ENCODE measurements at places on chromosomes 2 and 18.

DNA sequence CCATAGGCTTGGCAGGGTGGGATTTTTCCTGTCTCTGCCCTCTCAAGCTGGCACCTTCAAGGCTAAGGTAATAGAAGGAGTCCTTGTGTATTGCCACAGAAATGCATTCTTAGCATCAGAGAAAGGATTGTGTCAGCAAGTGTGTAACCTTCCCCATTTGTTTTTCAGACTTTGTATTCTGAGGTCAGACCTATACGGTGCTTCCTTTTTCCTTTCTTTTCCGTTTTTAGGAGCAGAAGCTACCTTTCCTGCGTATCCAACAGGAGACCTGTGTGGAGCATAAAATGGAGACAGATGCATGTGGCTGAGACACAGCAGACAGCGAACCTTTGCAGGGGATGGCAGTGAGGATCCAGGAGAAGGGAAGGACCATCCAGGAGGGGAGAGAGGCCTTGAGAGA lies 46.6 kb downstream of the ARL5A start:
- no peak for DNase-seq

DNA sequence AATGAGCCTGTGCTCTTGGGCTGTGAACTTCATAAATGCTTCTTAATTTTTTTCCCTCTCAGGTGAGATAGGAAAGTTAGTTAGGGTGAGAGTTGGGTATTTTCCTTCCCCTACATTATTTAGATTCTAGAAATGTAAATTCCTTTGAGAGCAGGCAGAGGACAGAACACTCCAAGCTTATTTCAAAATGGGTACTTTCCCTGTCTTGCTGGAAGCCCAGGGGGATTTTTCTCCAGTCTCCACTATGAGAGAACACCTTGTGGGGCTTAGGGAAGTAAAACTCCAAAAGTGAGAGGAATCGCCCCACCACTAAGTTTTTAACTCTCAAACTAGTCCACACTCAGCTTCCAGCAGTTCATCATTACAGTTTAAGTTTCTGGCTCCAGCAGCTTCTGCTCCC lies 253.2 kb upstream of the CTAGE1 start:
- no peak for DNase-seq

DNA sequence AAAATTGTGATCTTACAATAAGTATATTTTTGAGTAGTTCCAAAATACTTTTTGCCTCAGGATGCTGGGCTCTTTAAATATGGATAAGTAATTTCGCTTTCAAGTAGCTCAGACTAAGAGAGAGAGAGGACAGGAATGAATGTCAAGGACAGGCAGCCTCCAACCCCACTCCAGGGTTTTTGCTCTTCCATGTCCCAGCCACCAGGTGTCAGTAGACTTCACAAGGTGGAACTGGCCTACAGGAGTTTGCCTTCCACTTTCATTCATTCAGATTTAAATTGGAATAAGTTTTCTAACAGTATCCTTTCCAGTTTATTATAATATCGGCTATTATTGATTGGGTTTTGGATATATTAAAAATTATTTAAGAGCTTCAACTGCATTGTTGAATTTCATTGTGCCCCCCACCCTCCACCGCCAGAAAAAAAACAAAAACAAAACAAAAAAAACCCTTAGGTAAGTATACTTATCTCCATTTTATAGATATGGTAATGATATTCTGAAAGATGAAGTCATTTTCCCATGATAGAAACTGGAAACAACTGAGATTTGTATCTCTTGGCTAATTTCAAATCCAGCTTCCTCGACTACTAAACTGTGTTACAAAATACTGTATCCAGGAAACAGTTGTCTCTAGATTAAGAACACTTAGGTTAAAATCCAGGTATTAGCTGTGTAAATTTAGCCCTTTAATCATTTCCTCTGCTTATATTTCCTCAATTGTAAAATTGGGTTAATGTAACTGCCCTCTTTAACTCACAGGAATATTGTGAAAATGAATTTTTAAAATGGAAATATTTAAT lies 793.1 kb downstream of the ERBB4 start:
- peak; percentile 62 for DNase-seq

DNA sequence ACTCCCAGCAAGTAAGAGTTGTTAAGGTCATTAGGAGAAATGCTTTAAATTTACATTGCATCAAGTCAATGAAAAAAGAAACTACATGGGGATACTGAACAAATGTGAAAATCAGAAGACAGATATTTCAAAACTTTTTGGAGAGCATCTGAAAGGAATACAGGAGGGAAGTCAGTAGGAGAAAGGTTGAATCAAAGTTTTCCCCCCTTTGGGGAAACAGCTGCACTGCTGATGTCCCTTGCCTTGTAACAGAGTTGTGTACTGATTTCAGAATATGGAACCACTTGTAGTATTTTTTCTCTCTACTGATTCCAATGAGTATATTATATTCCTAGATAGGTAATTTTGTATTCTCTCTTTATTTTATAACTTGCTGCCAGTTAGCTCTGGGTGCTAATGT lies 592.5 kb upstream of the ZEB2 start:
- DNase-seq = no peak

DNA sequence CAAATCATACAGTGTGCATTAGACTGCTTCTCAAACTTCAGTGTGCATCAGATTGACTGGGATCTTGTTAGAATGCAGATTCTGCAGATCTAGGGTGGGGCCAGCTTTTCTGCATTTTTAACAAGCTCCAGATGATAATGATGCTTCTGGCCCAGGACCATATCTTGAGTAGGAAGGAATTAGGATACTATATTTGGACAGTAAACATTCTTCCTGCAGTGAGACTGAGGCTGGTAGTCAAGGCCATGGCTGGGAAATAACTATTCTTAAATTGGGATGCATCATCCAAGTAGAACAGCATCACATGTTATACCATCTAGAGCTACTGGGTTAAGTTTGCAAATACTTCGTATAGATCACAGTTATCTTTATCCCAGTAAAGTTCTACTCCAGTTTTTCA lies 28.4 kb upstream of the ARMC9 start:
- DNase-seq = no peak

DNA sequence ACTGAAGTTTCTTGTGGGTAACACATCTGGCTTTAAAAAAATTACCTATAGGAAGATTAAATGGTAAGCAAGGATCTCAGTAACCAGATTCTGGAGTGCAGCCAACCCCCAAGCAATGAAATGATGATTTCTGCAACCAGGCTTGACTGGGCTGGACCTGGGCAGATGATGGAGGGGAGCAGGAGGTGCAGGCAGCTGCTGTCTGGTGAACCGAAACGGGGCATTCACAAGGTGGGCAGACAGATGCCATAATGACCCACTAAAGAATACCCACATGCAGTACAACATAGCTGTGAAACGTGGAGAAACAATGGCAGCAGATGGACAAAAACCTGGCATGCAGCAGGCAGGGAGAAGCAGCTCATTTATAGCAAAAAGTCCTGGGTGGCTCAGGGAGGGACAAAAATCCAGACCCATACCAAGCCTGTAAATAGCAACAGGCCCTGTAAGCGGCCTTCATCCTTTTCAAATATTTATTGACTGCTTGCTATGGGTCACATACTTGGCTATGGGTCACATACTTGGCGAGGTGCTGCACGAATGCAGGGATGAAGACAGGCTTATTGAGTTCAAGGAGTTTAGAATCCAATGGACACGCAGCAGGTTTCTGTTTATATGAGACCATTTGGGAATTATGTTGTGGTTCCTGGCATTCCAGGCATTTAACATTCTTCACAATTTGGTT lies 244.7 kb downstream of the HRH4 start:
- DNase-seq = no peak

GRCh38 chr2:163123526-163123925 lies 285.0 kb upstream of the KCNH7 start:
- no peak for DNase-seq

- DNase-seq = no peak
Measured at GRCh38 chr18:49733321-49733720, 80.0 kb downstream of the ACAA2 start.

- no peak for DNase-seq
Measured at GRCh38 chr2:33497221-33497650, 20.8 kb downstream of the RASGRP3 start.

- DNase-seq = no peak
Measured at GRCh38 chr2:32272279-32272678, 5.4 kb upstream of the YIPF4 start.

DNA sequence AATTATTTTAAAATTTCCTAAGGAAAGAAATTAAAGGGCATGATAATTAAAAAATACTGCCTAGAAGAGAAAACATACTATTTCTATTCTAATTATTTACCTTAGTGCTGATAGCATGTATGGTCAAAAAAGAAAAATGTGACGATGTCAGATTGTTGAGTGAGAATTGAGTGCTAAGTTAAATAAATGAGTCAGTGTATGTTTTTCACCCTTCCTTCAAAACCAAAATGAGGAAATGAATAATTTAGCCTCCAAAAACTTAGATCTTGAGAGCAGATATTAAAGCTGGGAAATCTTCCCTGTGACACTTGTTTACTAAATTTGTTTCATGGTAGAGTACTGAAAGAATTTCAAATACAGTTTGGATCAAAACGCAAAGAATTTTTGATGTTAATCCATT lies 58.6 kb upstream of the NYAP2 start:
- no peak for DNase-seq

GRCh38 chr2:88188748-88189147 lies 18.6 kb downstream of the THNSL2 start:
- no peak for DNase-seq

DNA sequence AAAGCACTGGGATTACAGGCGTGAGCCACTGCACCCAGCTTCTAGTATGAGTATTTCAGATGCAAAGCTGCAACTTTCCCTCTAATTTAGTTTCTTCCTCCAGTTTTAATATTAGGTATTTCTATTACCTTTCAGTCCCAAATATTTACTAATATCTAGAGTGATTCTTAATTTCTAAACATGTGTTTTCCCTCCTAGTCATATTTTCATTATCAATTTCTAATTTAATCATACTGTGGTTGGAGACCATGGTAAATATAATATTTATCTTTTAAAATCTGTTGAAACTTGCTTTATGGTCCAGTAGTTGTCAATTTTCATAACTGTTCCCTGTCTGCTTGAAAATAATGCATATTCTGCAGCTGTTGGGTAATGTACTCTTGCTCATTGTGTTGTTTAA lies 245.9 kb upstream of the REV1 start:
- DNase-seq = no peak

DNA sequence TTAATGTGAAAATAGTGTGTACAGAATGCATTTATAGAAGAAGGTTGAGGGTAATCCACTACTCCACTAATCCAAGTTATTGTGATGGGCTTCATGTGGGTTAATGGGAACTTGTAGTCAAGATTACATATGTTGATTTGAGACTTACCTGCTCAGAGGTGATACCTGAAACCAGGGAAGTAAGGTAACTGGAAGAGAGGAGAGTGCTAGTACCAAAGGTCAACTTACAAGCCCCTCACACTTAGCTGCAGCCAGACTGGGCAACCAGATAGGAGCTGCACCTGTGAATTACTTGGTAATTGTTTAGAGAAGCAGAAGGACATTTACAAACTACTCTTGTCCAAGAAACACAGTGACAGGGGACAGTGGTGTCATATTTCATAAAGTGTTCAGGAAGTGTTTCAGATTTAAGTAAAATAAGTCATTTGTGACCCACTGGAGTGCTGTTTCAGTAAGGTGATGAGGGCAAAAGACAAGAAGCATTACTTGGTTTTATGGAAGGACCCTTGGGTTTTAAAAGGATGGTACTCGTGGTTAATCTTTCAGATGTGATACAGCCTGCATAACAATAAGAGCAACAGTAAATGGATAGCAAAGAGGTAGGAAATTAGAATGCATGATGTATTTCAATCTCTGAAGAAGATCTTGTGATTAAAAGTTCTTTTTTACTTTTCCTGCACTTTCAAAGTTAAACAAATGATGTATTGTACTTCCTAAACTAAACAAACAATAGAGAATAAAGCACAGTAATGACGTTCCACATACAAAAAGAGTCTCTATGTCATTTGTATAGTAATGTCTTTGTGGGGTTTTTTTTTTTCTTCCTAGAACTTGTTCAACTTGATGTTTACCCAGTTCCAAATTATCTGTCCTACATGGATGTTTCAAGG lies 189.3 kb downstream of the PHLPP1 start:
- no peak for DNase-seq

- no peak for DNase-seq
Measured at GRCh38 chr2:173077506-173078177, 2.0 kb downstream of the MAP3K20 start.

- DNase-seq = no peak
Measured at GRCh38 chr2:43132683-43133301, 93.6 kb downstream of the ZFP36L2 start.

GRCh38 chr2:109188496-109188890 lies 59.5 kb downstream of the SH3RF3 start:
- no peak for DNase-seq

- DNase-seq = no peak
Measured at GRCh38 chr18:69996417-69996816, 48.7 kb upstream of the CD226 start.

DNA sequence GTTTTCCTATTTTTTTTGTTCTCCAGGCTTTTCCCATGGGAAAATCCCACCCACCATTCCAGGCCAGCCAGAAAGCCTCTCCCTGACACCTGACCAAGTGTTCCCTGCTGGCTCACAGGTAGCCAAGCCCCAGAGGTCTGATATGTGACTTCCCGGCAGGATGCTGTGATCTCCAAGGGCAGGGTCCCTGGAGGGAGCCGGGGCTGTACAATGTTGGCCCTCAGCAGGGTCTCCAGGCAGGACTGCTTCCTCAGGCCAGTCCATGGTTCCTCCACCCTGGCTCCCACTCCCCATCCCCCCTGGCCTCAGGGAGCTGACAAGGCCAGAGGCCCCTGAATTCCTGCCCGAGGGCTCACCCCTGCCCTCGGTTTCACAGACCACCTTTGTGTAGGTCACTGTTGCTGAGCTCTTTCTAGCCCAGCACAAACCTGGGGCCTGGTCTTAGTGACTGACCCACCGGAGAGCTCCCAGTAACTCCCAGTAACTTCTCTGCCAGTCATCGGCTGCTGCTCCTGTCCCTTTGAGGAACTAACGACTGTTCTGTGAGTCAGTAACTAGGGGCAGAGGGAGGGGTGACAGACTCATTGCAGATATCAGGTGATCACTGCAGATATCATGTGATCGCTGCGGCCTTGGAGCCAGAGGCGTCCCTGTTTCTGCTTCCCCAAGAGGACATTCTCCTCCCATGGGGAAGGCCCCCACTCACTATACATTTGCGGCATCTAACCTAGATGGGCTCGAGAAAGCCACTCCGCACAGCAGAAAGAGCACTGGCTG lies 38.7 kb downstream of the SDC1 start:
- no peak for DNase-seq

DNA sequence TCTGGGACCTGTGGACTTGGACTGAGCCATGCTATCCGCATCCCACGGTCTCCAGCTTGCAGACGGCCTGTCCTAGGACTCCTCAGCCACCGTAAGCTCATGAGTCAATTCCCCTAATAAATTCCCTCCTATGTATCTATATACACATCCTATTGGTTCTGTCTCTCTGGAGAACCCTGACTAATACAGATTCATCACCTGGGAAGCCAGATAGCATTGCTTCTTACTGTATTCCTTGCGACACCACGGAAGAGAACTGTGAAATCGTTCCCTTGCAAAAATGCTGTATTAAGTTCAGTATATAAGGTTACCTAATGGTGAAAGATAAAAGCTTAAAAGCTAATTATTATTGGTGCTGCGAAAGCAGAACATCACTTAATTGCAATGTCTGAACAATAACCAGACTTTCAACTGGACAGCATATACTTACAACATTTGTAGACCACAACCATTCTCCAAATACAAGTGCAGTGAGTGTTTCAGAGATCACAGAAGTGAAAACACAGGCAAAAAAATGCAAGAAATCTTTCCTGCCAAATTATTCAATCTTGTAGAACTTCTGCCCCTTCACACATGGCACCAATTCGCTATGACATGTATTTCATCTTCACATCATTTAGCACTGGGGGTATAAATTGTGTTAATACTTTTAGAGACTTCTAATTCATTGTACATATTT lies 352.9 kb downstream of the TXNL1 start:
- DNase-seq = no peak

- DNase-seq = no peak
Measured at GRCh38 chr2:203758841-203759689, 52.6 kb downstream of the CD28 start.

All from WERI-Rb-1 (cell line).